ENCODE measurements at places on chromosomes 11 and 22. TPM values are rescaled to one million over a fixed set of nuclear protein-coding genes. Genes with fewer than 3 reads are reported as not detected.
A peak's percentile ranks its signal among the peaks of the same experiment; 100 is the strongest.

DNA sequence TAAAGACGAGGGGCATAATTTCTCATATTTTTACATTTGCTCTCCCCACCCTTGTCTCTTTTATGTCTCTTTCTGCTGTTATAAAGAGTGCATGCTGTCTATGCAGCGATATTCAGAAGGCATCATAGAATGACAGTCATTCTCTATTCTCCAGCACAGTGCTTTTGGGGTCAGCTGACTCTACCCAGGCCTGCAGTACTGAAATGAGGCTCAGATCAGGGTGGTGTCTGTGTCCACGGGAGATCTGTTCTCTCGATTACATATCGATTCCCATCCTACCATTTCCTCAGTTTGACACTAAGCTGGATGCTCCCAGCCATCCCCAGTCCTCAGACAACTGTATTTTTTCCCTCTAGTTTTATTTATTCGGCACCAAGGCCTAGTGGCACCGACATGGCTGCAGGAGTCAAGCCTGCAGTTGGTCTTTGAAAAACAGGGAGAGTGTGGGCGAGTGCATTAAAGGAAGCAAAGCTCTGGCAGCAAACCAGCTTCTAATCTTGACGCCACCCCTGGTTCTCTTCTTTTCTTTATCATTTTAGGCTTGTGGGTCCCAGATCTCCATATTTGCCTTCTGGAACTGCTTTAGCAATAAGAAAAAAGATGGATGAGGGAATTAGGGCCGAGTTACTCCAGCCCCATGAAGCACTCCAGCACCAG is 71.6 kb upstream of the PICALM start:
- H3K27me3 ChIP-seq, result no peaks in the 10 kb centered on the region
- no peak for DNase-seq
- no peaks in the 10 kb centered on the region for H3K4me1 ChIP-seq
- no peak overlapping the region for H3K4me3 ChIP-seq

MMP12 gene
- 0.31 TPM for polyA plus RNA-seq

DNA sequence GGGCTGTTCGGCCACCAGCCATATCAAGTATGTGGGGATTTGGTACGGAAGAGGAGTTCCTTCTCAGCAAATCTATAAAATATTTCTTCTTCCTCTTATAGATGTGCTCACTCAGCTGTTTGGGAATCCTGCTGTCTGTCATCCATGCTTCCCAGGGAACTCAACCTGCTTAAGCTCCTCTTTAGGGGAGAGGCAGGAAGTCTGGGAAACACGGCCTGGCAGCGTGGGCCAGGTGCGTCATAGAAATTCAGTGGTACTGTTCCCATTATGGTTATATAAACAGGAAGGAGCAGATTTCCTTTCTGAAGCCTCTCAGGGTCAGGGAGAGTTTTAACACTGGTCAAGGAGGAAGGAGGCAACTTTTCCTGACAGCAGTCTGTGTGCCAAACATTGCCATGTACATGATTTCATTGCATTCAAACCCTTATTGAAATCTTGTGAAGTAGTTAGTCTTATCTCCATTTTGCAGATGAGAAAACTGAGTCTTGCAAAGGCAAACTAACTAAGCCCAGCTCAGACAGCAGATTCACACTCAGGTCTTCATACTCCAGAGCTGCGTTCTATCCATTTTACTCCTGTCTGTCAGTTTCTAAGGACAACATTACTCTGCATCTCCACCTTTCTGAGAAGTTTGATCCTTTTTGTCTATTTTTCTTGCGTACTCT is 35.4 kb upstream of the AMOTL1 start:
- H3K27ac ChIP-seq, result peak overlapping the region; percentile 46
- no peaks in the 10 kb centered on the region for H3K36me3 ChIP-seq
- H3K27me3 ChIP-seq, result no peaks in the 10 kb centered on the region

ALDH3B1 gene
- polyA plus RNA-seq, result 73.9 TPM

DNA sequence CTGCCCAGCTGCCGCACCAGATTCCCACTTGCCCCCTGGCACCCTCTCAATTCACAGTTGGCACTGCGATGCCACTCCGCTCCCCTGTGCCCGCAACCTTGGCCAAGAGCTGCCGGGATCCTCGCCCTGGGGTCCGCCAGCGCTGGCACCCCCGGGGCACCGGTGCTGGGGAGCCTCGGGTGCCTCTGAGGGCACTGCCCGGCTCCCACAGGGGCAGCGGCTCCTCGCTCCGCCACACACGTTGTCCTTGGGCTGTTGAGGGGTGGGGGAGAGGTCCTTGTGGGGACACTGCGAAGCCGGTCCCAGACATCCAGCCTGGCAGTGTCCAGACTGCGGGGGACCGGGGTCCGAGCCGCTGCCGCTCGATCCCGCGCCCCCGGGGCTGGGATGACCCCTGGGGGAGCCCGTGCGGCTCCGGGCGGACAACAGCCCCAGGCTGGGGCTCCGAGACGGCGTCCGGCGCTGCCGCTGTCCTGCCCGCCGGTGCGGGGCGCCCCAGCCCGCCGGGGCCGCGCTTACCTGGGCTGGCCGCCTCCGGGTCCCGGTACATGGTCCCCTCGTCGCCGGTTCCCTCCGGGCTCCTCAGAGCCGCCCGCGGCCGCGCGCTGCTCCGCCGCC is 496 bp downstream of the SYT7 start:
- DNase-seq, result no peak
- peaks cover 8% of the 10 kb centered on the region for H3K4me1 ChIP-seq
- no peaks in the 10 kb centered on the region for H3K36me3 ChIP-seq
- H3K4me3 ChIP-seq, result peak overlapping the region; percentile 26

TRIM22 gene
- 173 TPM for polyA plus RNA-seq
